ENCODE measurements at places on chromosomes 7 and 10.

- DNase-seq, result no peak
Measured at GRCh38 chr7:104621321-104621720, 292.9 kb downstream of the LHFPL3 start.

GRCh38 chr10:48606530-48607355, 1.9 kb upstream of the ARHGAP22 start:
- no peak for DNase-seq

DNA sequence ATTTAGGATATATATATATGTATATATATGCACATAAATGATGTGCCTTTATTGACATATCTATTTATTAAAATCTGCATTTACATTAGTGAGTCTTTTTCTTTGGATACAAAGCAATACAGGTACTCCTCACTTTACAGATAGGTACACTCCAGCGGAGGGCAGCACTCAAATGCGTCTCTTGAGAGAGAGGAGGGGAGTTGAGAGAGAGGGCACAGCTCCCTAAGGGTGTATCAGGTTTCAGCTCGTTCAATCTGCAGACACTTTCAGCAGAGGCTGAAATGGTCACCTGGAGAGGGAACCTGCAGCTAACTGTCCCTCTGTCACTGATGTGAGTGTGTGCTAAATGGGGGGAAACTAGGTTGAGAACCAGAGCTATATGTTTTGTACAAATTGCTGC, 21.5 kb downstream of the C10orf53 start:
- peak; percentile 48 for DNase-seq

DNA sequence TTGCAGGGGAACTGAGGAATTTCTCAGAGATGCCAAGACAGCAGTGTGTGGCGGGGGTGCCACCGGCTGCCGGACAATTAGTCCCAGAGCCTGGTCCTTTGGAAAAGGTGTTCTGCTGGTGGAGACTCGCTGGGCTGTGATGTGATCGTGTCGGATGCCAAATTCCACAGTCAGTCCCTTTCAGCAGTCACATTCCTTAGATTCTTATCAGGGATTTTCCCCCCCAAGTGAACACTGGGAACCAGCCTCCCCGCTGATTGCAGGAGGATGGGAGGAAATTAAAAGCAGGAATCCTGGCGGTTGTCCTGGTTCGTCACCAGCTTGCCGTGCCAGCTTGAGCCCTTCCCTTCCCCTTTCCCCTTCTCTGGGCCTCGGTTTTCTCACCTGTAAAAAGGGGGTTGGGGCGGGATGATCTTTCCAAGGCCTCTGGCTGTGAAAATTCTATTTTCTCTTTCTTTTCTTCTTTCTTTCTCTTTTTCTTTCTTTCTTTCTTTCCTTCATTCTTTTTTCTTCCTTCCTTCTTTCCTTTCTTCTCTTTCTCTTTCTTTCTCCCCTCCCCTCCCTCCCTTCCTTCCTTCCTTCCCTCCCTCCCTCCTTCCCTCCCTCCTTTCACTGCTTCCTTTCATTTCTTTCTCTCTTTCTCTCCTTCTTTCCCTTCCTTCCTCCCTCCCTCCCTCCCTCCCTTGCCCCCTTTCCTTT, 39.6 kb downstream of the COL26A1 start:
- DNase-seq, result no peak

All from NCI-H345 (cell line).